NCI-H2029 (cell line): ENCODE measurements at places on chromosomes 2 and 18.
A peak's percentile ranks its signal among the peaks of the same experiment; 100 is the strongest.

DNA sequence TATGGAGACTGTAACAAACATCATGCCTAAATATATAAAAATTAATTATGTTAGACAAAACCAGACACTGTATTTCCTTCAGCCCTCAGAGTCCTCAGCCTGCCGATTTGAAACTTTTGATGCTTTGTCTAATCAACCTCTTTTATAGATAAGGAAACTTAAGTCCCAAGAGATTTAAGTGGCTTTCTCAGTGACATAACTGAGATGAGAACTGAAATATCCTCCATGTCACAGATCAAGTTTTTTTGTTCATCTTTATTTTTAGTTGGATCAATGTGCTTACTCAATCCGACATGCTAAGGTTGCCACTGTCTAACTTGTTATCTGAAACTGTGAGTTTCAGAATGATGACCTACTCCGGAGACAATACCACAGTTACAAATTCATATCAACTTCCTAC lies 72.3 kb downstream of the BARD1 start:
- DNase-seq: no peak

- no peak for DNase-seq
Measured at GRCh38 chr2:107502539-107502938, 324.2 kb upstream of the RGPD4 start.

DNA sequence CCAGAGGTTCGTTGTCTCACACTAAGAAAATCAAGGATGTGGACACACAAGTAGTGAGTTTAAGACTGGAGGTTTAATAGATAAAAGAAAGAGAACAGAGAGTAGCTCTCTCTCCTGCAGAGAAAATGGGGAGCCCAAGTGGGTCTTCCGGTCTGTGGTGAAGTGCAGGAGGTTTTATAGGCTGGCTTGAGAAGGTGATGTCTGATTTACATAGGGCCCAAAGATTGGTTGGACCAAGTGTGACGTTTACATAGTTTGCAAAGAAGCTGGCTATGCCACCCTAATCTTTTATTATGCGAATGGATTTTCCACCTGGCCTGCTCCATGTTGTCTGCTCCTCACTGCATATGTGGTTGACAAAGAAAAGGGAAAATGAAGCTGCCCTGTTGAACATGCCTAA lies 430.4 kb upstream of the TRIB2 start:
- DNase-seq: no peak

GRCh38 chr2:134669731-134670669 lies 48.8 kb downstream of the TMEM163 start:
- no peak for DNase-seq

GRCh38 chr2:174970092-174970491 lies 35.1 kb downstream of the CHN1 start:
- DNase-seq: no peak

- no peak for DNase-seq
Measured at GRCh38 chr2:8575038-8575833, 106.6 kb upstream of the ID2 start.

DNA sequence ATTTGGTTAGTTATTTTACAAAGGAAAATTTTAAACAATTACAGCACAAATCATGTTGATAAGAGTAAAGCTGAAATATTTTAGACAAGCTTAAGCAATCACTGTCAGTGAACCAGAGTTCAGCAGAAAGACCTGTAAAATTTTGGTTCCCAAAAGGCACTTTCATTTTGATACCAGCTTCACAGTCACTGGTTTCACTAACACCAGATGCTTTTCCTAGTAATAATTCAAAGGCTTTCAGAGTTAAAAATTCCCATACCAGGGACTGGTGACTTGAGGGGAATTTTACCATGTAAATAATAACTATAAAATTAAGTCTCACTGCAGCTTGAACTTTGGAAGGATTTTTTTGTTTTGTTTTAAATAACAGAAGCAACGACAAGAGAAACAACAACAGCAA lies 102.3 kb upstream of the CD302 start:
- no peak for DNase-seq

DNA sequence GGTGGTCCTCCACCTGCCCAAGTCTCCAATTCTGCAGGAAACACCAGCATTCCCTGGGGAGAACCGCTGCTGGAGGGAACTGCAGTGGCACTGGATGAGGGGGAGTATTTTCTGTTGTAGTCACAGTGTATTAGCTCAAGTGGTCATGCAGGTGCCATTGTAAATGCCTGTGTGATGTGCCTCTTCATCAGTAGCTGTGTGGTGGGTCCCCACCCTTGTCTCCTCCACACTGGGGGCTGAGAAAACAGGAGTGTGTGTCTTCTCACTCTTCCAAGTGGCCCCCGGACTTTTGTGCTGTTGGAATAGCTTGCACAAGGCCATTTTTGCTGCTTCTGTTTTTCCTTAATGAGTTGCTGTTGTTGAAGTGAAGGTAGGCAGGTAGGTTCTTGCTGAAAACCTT lies 8.7 kb downstream of the NCK2 start:
- no peak for DNase-seq

DNA sequence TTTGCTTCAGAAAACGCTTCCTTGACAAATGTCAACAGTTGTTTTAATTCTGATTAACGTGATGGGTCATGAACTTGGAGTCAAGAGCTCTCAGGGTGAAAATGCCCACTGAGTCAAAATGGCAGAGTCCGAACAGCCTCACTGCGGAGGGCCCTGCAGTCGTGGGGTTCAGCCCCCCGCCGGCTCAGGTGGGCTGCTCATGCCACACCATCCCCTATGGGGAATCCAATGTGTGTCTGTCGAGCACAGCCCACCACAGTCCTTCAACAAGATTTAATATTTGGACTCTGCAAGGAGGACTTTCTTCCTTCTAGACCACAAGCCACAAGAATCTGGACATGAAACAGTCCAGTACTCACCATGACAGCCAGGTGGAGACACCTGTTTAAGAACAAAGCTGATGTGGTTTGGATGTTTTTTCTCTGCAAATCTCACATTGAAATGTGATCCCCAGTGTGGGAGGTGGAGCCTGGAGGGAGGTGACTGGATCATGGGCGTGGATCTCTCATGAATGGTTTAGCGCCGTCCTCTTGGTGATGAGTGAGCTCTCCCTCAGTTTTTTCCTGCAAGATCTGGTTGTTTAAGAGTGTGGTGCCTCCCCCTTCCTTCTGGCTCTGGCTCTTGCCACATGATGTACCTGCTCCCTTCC lies 201.0 kb downstream of the NDUFA10 start:
- DNase-seq: peak; percentile 82

DNA sequence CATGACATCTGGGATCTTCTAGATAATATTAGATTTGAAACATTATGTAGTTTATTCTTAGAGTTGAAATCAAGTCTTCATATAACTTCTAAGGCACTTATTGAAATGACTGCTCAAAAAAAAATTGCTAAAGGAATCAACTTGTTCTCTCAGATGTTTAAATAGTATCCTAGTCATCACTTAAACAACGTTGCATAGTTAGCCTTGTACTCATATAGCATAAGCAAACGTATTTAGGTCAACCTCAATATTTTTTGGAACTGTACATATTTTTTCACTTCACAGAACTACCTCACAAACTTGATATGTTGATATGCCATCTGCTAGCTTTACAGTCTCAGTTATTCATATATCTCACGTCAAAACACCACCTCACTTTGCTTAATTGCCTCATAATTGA lies 47.1 kb upstream of the CREB1 start:
- DNase-seq: no peak

- peak; percentile 11 for DNase-seq
Measured at GRCh38 chr2:225431105-225431863, 31.8 kb downstream of the NYAP2 start.

DNA sequence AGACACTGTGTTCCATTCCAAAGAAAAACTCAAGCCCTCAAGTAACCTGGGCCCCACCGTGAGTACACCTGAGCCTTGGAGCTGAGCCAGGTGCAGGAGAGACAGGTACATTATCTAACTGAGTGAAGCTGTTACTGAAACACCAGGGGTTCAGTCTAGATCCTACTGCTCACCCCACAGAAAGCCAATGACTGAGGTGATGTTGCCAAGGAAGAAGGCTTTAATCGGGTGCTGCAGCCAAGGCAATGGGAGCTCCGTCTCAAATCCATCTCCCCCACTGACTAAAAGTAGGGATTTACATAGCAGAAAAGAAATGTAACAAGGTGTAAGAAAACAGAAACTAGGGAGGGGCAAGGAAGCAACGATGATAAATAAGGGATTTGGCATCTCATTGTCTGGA lies 15.2 kb upstream of the SLC14A1 start:
- no peak for DNase-seq

GRCh38 chr2:11625671-11626070 lies 44.3 kb downstream of the NTSR2 start:
- no peak for DNase-seq

GRCh38 chr2:234670052-234670451 lies 173.2 kb upstream of the ARL4C start:
- DNase-seq: no peak

DNA sequence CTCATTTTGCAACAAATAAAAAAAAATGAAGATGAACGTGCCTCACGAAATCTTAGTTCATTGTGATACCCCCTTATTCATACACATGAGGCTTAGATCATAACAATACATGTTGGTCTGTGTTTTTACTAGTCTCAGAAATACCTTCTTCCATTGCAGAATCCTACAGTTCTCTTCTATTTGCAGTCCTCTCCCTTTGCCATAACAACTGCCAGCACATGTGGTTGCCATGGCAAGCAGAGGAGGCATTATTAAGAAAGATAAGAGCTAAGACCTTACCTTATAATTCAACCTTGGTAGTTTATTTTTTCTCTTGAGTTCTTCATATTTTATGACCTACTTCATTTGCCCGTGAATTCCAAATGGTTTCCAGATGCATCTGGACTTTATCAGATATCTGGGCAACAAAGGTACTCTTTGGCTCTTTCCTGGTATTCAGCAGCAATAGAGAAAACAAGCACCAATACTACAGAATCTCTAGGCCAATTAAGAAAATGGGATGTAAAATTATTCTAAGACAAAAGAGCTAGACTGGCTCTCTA lies 524.0 kb downstream of the CMPK2 start:
- no peak for DNase-seq

DNA sequence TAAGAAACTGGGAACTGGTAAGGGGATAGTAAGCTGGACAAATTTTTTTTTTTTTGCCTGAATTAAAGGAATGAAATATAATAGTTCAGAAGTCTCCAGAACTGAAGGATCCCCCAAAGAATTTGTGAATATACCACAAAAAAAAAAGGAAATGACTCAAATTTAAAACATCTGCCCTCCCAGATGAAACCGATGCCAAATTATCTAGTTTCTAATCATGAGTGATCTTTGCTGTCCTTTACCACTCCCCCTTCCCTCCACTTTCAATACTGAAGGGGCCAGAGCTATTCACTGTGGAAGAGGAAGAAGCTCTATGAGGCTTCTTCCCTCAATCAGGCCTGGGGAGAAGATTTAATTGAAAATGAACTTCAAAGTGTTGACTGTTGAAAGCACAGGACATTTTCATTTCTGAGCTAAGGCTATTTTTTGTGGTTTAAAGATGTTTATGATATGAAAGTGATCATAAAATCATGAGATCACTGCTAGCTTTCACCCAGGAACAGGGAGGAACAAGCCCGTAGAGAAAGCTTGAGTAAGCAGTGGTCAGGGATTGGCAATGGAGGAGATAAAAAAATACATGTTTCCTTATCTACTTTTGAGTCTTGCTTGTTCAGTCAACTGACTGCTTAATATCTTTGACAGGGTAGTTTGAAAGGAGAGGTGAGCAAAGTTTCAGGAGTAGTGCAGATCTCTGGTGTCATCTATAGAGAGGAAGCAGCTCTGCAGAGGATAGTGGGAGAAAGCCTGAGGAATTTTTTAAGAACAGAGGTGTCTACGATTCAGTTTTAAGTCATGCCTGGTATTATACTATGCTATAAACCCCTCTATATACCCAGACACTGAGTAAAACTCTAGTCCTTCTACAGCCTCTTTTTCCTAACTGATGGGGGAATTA lies 409.5 kb upstream of the FIGN start:
- no peak for DNase-seq

- DNase-seq: no peak
Measured at GRCh38 chr2:11904941-11905340, 158.5 kb downstream of the LPIN1 start.

DNA sequence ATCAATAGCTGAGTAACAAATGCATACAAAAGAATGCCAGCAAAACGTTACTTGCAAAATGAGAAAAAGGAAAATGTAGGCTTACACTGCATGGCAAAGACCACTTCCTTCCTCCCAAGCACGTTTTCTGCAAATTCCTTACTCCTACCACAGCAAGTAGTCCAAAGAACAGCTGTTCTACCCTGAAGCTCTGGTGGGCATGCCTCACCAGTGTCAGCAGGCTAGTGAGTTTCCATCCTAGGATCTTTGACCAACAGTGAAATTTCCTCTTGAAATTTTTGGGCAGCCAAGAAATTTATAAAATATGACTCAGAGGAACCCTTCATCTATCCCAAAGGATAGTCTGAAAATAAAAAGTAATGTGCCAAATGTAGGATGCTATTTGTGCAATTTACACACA lies 123.9 kb downstream of the ZNF532 start:
- DNase-seq: no peak

- DNase-seq: no peak
Measured at GRCh38 chr18:36851202-36851590, 22.3 kb downstream of the KIAA1328 start.

GRCh38 chr2:169546756-169547155 lies 26.9 kb downstream of the FASTKD1 start:
- no peak for DNase-seq
